Karpas-422 (cell line): ENCODE measurements at places on chromosomes 5 and 9.

GRCh38 chr9:35688558-35689541, 875 bp downstream of the TPM2 start:
- no peak for DNase-seq

- peak; percentile 88 for DNase-seq
These were observed 14.1 kb upstream of the TNFAIP8 start for GRCh38 chr5:119341452-119342349.

DNA sequence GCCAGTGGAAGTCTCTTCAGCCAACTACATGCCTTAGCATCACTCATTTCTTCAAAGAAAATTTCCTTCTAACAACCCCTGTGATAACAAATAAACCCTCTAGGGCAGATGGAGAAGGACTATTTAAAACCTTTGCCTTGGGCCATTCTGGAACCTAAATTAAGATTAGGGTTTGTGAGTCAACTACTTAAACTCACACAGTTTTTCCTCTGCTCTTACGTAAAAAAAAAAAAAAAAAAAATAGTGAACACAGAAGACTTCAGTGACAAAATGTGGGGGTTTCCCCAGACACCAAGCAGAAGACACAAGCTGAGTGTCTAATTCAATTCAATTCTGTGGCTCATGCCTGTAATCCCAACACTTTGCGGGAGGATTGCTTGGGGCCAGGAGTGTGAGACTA, 65.8 kb upstream of the ERCC6L2 start:
- no peak for DNase-seq

DNA sequence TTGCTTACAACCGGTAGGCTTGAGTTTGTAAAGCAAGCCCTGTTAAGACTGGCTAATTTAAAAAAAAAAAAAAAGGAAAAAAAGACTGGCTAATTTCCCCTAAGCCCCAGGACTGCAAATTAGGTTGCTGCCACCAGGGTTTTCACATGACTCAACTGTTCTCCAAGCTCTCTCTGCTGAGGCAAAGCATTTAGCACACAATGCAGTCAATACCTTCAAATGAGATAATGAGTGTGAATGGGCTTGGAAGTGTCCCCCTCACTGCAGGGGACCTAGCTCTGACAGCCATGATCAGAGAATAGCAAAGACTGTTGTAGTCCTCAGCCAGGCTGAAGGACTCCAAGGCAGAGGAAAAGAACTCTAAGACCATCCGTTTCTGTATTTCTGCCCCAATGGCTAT, 42.8 kb upstream of the ZSWIM6 start:
- no peak for DNase-seq

DNA sequence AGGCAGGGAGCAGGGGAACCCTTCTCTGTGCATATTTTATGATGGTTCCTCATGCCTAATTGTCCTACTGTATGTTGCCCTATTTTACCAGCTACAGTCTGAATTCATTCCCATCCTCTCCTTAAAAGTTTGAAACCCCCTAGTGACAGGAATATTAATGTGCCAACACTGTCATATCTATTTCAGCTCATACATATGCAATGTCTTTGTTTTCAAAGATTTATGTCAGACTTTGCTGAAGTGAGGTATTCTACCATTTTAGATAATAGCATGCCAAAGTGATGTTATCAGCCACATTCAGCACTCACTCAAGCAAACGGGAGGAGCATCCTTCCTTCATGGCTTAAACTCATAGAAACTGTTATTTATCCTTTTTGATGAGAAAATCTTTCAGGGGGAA, 696.5 kb downstream of the NR2F1-AS1 start:
- no peak for DNase-seq

DNA sequence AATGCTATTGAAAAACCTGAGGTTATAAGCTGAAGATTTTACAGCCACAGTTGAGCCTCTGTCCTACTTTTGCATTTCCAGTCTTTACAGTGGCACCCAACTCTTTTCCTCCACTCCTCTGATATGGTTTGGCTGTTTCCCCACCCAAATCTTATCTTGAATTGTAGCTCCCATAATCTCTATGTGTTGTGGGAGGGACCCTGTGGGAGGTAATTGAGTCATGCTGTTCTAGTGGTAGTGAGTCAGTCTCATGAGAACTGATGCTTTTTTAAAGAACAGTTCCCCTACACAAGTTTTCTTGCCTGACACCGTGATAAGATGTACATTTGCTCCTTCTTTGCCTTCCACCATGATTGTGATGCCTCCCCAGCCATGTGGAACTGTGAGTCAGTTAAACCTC, 646.1 kb upstream of the SEMA6A start:
- no peak for DNase-seq

- DNase-seq: no peak
These were observed at the start of gene PDGFRB for GRCh38 chr5:150155258-150156026. Gene PDGFRB (minus strand): TSS chr5:150155845. CDS start chr5:150137047, 18,798 bp downstream.

GRCh38 chr5:151223447-151224264, at the start of gene CCDC69:
Gene CCDC69 (minus strand): TSS chr5:151224092. CDS start chr5:151223970, 122 bp downstream.
- peak; percentile 80 for DNase-seq

DNA sequence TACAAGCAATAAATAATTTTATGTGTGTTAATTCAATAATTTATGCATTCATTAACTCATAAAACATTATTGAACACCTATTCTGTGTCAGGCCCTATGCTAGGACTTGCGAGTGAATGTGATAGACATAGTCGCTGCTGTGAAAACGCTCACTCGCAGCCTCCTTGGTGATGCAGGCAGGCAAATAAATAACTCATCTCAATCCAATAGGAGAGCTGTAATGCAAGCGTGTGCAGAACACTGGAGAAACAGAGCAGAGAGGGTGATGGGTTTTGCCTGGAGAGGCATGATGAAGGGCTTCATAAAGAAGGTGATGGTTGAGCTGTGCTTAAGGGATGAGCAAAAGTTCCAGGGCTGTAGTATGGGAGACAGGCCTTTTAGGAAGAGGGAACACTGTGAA, 111.3 kb upstream of the ZNF462 start:
- DNase-seq: no peak

GRCh38 chr9:95724253-95724991, 151.1 kb upstream of the ERCC6L2 start:
- no peak for DNase-seq
